Cerebellar nuclear complex (tissue), 1 donor: ENCODE measurements at places on chromosomes 11 and 22.
A peak's percentile ranks its signal among the peaks of the same experiment; 100 is the strongest.

DNA sequence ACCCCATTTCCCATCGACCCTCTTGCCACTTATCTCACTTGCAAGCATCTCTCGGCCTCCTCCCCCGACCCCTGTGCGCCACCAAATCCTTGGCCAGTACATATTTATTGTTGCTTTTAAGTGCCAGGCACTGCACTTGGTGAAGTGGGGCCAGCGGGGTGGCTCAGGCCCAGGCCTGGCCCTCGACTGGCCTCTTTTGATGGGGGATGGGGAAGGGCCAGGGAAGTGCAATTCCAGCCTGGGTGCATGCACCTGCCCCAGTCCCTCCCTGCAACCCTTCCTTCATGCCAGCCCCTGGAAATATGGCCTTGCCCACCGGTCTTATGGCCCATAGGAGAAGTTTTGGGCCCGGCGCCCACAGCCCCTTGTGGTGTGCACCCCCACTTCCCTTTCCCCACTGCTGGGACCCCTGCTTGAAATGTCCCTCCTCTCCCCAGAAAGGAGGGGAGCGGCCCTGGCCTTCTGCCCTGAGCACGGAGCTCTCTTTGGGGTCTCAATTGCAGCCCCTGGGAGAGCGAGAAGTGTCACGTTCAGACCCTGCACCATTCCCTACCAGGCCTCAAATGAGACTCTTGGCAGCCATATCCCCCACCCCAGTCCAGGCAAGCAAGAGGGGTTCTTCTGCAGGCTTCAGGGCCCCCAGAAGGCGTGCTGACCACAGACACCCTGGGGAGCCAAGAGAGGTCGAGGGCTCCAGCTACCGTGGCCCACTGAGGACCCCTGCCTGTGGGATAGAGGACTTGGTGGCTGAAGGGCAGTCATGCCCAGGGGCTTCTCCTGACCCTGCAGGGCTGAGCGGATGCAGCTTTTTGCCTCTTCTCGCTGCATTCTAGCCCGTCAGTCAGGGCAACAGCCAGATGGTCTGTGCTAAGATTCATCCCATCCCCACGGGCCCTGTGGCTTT lies 961 bp downstream of the SUSD2 start:
- peak; percentile 24 for DNase-seq

- DNase-seq = no peak
Observed at GRCh38 chr11:127003260-127003981, 2.9 kb upstream of the KIRREL3 start.

DNA sequence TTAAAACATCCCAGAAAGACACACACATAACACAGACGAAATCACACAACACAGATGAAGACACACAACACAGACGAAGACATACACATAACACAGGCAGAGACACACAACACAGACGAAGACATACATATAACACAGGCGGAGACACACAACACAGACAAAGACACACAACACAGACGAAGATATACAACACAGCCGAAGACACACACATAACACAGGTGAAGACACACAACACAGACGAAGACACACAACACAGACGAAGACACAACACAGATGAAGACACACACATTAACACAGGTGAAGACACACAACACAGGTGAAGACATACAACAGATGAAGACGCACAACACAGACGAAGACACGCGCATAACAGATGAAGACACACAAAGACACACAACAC lies 4.8 kb upstream of the MOB2 start:
- DNase-seq = no peak

- DNase-seq = no peak
Observed at GRCh38 chr11:73252577-73253191, 19.5 kb upstream of the P2RY6 start.
